Retina (tissue), 1 donor: ENCODE measurements at places on chromosomes 1 and 21.

- DNase-seq, result peak; percentile 81
These were observed 9.6 kb downstream of the CAMK2N1 start for GRCh38 chr1:20476265-20477038.

GRCh38 chr1:43334453-43335205 is 3.0 kb upstream of the MPL start:
- DNase-seq, result no peak

DNA sequence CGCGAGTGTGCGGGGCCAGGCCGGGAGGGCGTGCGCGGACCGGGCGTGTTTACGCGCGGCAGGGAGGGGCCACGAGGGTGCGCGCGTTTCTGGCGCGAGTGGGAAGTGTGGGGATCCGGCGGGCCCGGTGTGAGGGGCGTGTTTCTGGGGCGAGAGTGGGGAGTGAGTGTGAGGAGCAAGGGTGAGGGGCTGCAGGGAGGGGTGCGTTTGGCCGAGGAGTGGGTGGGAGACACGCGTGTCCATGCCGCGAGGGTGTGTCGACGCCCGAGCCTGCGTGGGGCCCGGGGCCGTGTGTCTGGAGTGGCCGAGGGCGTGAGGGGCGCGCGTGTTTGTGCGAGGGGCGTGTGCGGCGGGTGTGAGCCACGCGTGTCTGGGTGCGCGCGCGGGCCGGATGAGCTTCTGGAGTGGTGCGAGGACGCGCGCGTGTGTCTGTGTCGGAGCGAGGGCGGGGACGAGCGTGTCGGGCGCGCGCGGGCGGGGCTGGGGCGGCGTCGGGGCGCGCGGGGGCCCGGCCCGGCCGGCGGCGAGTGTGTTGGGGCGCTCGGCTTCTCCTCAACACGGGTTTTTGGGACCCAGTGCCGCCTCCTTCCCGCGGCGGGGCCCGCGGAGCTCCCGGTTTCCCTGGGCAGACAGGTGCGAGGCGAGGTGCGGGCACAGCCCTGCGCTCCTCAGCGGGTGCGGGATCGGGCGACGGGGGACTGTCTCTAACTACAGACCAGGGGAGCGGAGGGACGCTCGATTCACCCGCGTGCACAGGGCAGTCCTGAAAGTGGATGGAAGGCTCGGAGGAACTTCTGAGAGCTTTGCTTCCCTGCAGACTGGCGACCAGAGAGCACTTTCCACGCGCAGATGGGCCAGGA is 65.8 kb upstream of the VAMP3 start:
- DNase-seq, result peak; percentile 70

DNA sequence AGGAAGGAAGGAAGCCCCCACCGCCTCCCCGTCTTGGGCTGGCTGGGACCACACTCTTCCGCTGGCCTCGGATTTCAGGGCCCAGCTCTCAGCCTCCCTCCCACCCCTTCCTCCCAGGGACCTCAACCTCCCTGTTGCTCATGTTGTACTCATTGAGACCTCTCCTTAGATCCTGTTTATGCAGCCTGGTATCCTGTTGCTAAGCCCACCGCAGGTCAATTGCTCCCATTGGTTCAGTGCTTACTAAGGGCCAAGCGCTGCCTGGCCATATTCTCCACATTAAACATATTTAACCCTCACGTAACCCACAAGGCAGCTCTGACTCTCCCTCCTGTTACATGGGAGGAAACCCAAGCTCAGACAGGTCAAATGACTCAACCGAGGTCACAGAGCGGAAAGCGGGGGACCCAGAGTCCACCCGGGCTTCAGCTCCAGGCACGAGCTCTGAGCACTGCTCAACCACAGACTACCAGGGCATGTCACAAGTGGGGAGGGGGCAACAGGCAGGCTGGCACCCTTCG is 23.2 kb upstream of the H6PD start:
- DNase-seq, result no peak

- DNase-seq, result no peak
These were observed 15.9 kb upstream of the ELOA start for GRCh38 chr1:23727362-23727811.

DNA sequence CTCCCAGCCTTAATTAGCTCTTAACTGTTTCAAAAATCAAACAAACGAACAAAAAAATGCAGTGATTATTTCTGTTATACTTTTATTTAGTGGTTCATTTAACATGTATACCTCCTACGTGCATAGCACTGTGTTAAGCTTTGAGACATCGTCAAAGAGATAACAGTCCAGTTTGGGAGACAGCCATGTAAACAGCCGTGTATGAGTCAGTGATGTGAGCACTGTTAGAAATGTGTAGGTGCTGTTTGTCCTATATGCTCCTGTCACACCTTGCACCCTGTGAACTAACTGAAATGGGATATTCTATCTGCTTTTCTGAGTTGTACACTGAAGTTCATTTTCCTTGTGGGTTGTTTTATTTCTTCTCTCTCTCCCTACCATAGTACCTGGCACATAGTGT is 109.7 kb upstream of the CACYBP start:
- DNase-seq, result no peak

DNA sequence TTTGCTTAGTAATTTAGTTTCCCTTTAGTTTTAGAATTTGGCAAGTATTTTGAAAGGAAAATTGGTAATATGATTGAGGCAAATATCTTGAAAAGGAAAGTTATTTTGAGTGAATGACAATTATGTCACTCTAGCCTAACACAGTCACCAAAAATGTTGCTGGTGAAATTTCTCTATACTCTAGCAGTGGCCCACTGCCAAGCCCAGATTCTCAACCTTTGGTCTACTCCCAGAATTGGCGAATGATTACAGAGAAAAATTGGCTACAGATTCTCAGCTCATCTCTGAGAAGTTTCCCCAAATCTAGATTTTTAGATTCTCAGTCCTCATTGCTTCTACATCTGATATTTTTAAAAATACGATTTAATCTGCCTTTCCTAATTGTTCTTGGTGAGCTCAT is 84.9 kb downstream of the PIGK start:
- no peak for DNase-seq

DNA sequence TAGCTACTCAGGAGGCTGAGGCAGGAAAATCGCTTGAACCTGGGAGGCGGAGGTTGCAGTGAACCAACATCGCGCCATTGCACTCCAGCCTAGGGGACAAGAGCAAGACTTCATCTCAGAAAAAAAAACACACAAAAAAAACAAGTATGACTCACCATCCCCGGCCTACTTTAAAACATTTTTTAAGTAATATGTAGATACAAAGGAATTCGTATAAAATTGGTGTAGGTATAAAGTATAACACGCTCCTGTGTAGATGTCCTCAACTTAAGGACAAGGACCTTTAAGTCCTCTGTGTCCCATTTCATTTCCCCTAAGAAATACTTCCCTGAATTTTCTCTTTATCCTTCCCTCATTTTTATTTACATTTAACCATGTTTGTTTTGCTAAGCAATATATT is 73.4 kb upstream of the PKN2 start:
- DNase-seq, result no peak

DNA sequence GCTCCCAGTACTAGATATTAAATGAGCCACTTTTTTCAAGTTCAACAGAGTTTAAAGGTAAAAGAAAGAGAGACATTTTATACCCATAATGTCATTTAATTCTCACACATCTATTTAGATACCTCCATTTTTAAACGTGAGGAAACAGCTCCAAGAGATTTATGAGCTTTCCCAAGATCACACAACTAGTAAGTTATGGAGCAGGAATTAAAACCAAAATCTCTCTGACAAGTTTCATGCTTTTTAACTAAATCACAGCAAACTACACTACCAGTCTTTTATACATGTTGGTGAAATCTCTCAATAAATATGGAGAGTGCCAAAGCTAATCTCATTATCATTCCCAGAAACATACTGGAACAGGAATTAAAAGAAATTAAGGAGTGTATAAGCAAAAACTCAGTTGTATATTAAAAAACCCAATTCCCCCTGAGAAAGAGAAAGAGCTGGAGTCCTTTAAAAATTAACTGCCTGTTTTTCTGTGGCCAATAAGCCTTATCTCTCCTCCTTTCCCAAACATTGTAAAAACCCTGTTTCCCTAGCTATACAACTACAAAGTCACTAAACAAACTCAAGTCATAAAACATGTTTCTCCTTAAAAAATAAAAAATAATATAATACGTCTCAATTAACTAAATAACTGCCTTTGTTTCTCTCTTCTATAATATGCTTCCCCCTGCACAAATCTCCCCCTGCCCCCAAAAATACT is 26.7 kb upstream of the THEM4 start:
- DNase-seq, result no peak

DNA sequence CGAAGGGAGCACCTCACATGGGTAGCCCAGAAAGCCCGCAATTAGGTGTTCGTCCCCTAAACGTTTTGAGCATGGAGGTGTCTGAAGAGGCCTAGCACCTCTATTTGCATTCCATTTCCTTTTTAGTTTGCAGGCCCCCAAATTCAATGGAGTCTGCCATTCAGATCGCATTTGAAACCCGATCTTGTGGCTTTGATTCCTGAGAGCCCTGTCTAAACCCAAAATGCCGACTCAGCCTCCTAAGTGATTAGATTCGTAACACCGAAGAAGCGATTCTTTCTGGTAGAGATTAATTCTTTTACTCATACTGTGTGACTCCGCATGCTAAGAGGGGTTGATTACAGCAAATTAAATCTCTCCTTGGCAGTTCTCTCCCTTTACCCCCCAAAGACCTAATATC is 415.2 kb upstream of the KAZN start:
- DNase-seq, result no peak

DNA sequence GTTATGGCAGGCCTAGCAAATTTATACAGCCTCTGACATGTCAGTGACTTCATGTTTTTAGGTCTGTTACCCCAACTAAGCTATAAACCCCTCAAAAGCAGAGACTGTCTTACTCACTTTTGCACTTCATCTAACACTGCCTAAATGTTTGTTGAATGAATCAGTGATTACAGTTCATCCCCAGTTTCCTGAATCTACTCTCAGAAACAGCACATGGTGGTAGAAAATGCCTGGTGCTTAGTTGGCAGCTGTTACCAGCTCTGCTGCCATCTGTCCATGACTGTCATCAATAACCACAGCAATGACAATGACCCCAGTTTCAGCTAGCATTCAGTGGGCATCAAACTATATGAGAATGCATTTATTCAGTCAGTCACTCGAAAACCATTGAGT is 110.5 kb upstream of the SERBP1 start:
- no peak for DNase-seq
